Fibroblast of mammary gland (primary cell): ENCODE measurements at places on chromosomes 5 and 9.

DNA sequence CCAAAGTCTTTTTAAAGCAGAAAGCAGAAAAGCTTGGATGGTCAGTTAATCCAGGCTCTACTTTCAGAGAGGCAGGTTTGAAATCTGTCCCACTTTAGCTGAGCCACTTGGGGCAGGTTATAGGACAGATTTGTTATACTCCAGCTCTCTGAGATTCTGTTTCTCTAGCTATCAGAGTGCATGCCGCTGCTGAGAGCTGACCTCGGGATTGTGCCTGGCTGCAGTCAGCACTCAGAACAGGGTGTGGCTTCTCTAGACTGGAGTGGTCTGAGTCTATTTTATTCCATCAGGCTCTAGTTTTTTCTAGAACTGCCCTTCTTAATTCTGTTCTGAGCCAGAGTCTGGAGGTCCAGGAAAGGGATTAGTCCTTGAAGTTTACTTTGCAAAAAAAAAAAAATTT lies 67.7 kb downstream of the NDFIP1 start:
- no peak for DNase-seq

DNA sequence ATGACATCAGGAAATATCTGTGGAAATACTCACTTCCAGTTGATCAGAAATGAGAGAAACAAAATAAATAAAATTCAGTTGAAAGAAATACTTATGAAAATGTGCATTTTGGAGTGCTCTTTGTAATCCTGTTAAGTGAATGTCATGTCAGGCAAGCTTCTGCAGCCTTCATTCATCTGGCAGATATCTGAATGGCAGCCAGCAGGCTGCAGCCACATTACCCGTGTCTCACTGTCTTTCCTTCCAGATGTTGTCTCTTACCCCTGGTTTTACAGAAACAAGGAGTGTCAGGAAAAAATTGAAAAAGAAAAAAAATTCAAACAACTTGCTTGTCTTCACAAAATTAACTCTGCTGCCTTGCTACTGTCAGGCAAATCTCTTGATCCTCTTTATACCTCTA lies 445.0 kb upstream of the RIOK2 start:
- DNase-seq = peak; percentile 25

DNA sequence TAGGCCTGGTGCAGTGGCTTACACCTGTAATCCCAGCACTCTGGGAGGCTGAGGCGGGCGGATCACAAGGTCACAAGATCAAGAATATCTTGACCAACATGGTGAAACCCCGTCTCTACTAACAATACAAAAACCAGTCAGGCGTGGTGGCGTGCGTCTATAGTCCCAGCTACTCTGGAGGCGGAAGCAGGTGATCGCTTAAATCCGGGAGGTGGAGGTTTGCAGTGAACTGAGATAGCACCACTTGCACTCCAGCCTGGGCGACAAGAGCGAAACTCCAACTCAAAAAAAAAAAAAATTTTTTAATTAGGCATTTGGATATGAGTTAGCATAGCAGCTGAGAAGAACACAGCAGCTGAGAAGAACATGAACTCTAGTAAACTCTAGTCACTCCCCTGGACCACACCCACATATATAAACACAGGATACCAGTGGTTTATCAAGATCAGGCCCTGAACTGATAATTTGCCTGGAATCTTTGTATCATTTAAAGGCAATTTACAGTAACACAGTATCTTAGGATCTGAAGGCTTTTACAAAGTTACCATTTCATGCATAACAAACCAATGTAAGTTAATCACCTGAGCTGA lies 4.6 kb upstream of the UGCG start:
- DNase-seq = no peak

GRCh38 chr5:95244479-95244878 lies 40.4 kb downstream of the MCTP1 start:
- DNase-seq = no peak
